ENCODE measurements at places on chromosomes 11 and 22.

DNA sequence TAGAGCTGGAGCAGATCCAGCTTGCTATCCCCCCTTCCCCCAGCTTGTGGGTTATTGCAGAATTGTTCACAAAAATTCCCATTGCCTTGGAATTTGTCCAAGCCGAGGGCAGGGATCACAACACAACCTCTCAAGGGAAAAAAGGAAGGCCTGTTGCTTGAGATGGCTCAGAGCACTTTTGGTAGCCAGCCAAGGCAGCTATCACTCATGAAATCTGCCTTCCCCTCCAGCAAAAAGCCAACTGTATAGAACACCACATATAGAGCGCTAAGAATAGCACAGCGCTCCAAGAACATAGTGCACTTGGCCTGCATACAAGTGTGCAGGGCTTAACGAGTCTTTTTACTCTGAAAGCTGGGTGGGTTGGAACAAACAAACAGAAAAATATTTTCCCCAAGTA is 46.2 kb downstream of the FAM83F start:
- no peak for DNase-seq

GRCh38 chr11:44348721-44349120 is 38.8 kb upstream of the ALX4 start:
- DNase-seq: no peak

DNA sequence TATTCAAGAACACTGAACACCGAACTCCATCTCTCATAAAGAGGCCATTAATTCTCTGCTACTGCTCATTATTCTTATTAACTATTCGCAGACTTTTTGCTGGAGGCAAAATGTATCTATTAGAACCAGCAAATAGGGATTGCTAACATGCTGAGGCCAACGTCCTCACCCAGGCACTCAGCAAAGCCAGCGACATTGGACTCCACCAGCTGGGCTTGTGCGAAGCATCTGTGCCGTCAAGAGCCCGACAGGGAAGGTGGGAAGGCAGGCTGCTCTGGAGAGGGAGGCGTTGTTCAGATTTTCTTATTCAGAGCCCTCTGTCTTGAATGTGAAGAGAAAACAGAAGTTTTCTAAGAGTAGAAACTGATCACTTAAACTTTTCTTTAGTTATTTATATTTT is 615.6 kb upstream of the KIRREL3 start:
- DNase-seq: no peak

DNA sequence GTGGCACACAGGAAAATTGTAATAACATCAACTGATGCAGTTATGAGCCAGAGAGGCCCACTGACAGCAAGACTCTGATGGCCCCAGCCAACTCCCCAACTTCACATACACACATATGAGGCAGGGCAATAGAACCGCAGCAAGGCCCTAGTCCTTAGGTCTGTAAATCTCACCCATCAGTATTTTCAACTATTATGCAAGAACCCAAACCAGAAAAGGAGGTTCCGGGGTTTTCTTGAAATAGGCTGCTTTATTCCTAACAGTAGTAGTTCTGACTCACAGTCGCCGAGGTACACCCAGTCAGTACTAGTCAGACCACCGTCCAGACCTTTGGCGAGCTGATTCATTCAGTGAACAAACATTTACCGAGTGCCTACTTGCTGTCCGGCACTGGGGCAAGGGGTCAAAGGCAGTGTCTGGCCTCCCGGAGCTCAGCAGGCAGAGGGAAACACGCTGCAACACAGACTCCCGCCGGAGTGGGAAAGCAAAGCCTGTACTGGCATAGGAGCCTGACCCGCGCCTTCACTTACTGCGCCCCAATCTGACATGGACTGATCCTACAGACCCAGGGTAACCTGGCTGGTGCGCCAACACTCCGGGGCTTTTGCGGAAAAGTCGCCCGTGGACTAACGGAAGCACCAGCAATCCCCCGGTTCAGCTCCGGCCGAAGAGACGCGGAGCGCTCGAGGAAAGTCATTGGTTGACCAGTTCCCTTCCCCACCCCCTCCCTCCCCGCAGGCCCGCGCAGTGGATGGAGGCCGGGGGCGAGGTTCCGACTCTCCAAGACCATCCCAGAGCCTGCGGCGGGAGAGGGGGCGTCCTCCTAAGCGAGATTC is 1.3 kb downstream of the PLEKHA7 start:
- DNase-seq: no peak

DNA sequence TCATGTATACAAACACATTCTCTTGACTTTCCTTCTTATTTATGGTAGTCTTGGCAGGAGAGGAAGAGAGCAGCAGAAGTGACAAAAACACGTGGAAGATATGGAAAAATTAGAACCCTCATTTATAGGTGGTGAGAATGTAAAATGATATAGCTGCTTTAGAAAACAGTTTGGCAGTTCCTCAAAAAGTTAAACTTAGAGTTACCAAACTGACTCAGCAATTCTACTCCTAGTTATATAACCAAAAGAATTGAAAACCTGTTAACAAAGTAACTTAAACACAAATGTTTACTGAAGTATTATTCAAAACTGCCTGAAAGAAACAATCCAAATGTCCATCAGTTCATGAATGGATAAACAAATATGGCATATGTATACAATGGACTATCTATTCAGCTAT is 16.8 kb downstream of the NUCB2 start:
- DNase-seq: no peak

GRCh38 chr22:22154040-22154439 is 90.5 kb upstream of the VPREB1 start:
- no peak for DNase-seq

DNA sequence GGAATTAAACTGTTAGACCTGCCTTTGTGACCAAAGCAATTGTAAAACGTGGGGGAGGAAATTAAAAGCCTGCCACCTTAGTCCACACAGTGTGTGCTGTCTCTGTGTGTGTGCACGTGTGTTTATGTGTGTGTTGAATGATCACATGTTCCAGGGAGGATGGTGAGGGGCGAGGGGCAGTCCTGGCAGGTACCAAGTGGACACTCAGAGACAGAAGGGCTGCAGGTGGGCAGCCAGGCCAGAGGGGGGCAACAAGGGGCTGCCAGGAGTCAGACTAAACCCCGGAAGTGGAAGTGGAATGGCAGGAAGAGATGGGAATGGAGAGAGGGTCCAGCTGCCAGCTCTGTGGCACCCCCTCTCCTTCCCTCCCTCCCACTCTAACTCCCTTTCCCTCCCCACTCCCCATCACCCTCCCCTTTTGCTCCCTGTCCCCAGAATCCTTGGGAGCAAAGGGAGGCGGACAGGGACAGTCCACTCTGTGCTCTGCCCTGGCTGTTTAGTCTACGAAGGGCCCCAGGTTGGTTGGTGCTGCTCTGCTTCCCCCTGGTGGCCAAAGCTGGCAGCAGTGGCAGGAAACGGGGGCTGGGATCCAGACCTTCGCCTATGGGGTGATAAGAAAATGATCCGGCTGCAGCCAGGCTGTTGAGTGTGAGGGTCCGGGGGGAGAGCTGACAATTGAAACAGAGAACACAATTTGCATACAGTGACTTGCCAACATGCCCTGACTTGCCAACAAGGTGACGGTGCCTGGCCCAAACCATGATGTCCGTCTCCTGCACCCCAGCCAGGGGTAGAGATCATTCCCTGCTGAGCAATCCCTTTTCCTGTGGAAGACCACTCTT is 24.4 kb downstream of the P2RY2 start:
- DNase-seq: peak; percentile 90

DNA sequence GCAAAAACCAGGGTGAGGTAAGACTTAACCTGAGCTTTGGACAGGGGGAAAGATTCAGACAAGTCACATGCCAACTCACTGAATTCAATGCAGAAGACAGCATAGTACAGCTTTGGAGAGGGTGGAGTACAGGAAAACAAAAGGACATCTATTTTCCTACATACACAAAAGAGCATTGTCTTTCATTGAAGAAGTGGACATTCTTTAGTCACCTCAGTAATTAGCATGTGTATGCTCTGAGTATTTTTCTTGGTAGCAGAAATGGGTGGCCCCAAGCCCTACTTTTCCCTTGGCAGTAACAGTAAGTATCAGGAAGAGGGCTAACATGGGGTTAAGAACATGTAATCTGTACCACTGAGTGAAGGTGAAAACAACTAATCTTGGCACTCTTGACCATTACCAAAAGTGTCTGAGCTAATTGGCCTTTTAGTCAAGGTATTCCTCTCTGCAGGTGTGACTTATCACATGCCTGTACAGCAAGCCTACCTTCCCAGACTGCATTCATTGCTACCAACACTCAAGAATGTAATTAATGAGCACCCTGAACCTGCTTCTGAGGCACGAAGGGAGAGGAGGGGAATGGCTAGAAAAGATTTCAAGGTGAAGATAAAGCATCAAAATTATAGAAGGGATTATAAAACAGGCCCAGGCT is 33.9 kb downstream of the SYTL2 start:
- DNase-seq: no peak

GRCh38 chr22:38482662-38483308 is 14.9 kb downstream of the KDELR3 start:
- DNase-seq: no peak

DNA sequence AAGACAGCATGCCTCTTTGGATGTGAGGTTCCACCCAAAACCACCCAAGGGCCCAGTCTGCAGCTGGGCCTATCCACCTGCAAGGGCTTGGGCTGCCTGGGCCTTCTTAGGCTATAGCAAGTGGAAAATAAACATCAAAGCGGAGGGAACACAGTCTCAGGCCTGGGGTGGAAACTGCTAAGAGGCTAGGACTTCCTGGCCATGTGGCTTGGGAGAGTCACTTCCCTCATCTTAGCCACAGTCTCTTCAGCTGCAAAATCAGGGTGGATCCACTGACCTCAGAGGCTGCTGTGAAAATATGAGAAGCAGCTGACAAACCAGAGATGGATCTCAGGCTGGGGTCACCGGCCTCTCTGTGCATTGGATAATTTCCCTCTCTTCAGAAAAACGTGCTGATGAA is 30.6 kb upstream of the TFIP11 start:
- DNase-seq: no peak

GRCh38 chr22:17152340-17152739 is 6.7 kb downstream of the HDHD5 start:
- no peak for DNase-seq

DNA sequence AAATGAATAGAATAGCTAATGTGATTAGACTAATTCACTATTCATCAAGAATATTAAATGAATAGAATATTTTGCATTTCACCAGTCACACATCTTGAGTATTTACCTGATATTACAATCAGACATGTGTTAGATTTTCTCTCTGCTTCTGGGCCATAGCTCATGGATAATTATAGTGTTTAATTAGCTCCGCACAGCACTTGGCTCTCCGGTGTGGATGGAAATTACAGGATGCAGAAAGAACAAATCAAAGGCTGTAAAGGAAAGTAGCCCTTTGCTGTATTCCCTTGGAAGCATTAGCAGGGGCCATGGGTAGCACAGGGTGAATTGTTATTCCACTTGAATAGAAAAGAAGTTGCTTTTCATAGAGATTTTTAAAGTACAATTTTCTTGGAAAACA is 320.3 kb upstream of the SORL1-AS1 start:
- DNase-seq: no peak
